Astrocyte of the spinal cord (primary cell): ENCODE measurements at places on chromosomes 7 and 10.

GRCh38 chr7:74561898-74562613, 95.5 kb upstream of the GTF2I start:
- no peak for DNase-seq

DNA sequence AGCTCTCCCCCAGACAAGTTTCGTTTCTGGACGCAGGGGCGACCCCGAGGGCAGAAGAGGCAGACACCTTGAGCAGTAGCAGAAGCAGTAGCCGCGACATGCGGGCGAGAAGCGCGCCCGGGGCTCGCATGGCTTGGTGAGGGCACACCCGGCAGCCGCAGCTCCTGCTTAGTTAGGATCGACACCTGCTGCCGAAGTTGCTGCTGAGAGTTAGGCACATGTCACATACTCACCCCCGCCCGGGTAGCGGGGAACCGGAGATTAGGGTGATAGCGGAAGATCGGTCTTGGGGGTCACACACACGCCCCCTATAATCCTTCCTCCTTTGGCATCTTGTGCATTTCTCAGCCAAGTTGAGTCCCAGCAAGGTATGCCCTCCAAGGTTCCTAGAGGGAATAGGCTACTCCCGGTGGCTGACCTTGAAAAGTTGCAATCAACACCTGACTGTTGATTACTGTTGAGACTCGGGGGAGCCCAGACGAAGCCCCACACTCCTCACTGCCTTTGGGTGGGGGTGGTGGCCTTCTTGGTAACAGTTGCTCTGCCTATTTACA, 668 bp downstream of the GPR37 start:
- no peak for DNase-seq

DNA sequence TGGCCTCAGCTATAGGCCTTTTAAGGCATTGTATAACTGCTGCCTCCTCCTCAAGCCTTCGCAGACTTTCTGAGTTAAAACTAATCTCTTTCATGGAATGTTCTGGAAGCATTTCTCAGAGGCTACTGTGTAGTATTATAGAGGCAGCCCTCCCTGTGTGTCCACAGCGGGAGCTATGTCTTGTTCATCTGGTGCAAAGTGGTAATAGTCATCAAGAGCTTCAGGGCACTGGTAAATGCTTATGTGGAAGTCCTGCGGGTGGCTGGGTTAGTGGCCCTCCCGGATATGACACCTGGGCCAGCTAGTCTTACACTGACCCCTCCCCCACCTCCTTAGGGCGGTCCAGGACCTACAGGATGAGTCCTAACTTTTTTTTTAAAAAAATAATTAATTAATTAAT, 2.2 kb upstream of the ABHD11 start:
- no peak for DNase-seq

DNA sequence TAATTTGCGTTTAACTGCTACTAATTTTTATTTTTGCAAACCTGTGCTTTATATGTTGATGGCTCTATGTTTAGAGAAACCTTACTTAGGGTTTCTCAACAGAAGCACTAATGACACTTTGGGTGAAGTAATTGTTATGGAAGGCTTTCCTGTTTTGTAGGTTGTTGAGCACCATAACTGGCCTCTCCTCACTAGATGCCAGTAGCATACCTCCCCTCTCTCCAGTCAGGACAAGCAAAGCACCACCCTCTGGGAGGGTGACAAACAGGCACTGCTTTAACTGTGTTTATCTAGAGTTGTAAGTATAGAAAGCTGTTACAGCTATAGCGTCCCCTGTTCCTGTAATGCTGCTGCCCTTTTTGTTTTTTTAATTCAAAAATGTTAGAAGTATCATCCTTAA, 60.9 kb downstream of the WAC start:
- DNase-seq: no peak

DNA sequence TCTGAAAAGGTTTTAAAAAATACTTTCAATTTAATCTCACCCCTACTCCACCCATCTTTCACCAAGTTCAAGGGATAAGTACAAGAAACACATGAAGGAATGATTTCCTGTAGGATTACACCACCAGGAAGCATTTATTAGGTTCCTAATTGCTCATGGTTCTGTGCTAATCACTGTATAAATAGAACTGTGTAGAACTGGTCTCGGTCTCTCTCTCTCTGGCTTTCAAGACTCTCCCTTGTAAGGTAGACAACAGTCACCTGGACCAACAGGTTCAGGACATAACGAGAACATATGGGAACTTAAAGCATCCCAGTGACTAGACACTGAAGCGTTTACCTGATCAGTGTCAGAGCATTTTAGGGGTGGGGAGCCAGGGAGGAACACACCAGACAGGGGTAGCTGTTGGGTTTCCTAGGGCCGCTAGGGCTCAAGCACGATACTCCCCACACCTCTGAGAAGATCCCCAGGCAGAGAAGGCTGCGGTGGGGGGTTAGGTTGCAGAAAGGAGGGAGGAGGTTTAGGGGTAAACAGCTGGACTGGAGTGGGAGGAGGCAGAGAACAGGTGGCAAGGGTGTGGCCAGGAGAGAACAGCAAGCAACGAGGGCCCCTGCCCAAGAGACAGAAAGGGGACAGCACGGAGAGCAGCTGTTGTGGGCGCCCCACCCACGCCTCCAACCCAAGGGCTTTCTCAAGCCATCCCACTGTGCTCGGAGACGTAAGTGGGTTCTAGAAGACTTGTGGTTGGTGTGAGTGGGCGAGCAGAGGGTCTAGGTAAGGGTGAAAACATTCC, 52.5 kb upstream of the USP6NL start:
- no peak for DNase-seq

DNA sequence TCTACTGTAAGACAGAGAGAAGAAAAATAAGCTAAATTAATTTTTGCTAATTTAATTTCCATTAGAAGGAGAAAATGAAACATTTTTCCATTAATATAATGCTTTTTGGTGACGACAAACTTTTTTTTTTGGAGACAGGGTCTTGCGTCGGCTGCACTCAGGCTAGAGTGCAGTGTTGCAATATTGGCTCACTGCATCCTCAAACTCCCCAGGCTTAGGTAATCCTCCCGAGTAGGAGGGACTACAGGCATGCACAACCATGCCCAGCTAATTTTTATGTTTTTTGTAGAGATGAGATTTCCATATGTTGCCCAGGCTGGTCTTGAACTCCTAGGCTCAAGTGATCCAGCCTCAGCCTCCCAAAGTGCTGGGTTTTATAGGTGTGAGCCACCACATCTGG, 229.8 kb upstream of the LRRN3 start:
- DNase-seq: no peak

DNA sequence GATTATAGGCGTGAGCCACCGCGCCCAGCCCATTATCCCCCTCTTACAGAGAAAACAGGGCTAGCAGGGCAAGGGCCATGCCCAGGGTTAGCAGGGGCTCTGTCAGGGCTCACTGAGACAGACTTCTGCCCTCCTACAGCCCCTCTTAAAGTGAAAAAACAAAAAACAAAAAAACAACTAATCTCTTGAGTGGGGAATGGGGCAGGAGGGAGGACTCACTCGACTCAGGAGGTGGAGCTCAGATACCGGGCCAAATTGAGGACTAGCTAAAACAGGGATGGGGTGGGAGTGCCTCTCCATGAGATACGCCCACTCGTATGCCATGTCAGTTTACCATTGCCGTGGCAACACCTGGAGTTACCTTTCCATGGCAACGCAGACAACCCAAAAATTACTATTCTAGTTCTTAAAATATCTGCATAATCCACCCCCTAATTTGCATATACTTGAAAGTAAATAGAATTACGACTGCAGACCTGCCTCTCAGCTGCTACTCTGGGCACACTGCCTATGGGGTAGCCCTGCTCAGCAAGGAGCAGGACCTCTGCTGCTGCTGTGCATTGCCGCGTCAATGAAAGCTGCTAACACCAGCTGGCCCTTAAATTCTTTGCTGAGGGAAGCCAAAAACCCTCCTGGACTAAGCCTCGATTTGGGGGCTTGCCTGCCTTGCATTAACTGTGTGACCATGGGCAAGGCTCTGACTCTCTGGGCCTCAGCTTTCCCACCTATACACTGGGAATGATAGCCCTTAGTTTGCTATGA, 13.4 kb downstream of the SSC4D start:
- no peak for DNase-seq

DNA sequence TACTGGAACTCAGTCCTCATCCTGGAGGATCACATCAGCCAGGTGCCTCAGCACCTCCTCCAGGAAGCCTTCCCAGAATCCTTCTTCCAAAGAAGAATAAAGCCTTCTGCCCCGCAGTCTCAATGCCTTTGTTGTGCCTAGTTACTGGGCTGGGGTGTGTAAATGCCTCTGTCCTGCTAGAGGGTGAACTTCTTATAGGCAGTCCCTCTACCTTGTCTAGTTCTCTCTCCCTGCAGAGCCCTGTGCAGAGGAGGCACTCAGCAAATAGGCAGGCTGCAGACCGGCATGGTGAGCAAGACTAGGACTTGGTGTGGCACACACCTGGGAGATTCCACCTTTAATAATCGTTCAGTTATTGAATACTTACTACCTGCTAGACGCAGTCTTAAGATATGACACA, 104.7 kb upstream of the PCBD1 start:
- DNase-seq: no peak

GRCh38 chr10:68435803-68436202, 28.7 kb upstream of the RUFY2 start:
- DNase-seq: no peak

GRCh38 chr10:33038672-33039071, 80.6 kb upstream of the ITGB1 start:
- no peak for DNase-seq

GRCh38 chr10:26365681-26366358, 72.3 kb upstream of the APBB1IP start:
- no peak for DNase-seq

- no peak for DNase-seq
Observed at GRCh38 chr7:137798073-137798763, 48.6 kb downstream of the DGKI start.

DNA sequence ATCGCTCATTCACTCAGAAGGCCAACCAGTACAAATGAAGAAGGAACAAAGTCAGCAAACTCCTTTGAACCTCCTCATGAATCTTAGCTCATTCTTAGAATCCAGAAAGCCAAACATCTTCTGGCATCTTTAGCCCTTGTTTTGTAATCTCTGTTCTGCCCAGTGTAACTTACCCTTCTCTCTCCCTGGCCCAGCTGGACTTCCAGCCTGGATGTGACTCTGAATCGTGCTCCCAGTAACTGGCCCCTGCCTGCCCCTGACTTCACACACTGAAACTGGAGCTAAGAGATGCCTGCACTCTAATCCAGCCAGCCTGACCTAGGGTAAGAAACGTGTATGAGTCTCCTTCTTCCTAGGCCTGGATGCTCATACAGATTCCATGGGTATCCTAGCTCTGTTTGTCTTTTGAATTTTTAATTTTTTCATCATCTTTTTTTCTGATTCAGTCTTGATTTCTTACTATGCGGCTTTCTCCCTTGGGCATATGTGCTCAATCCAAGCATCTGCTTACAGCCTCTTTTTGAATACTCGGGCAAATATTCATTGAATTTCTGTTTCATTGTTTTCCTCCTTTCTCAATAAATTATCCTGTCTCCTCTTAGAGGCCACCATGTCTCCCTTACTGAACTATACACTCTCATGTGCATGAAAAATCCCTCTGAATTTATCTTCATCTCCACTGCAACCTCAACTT, 845.6 kb upstream of the AUTS2 start:
- no peak for DNase-seq

GRCh38 chr10:71747551-71748523, 25.5 kb downstream of the VSIR start:
- no peak for DNase-seq

DNA sequence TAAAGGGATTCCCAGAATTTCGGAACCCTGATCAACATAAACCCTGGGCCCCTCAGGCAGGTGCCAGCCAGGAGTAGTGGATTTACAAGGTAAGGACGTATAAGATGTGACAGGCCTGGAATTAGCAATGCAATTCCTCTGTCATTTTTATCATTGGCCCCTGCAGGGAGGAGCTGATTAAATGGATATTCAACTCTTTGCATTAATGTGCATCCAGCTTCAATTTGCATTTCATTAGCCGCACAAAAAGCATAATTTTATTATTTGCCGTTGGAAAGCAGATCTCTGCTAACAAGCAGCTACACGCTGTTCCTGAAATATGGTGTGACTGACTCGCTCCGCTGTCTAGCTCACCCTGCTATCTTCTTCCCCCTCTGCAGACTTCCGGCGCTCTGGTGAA, 195.8 kb downstream of the RPS24 start:
- no peak for DNase-seq

DNA sequence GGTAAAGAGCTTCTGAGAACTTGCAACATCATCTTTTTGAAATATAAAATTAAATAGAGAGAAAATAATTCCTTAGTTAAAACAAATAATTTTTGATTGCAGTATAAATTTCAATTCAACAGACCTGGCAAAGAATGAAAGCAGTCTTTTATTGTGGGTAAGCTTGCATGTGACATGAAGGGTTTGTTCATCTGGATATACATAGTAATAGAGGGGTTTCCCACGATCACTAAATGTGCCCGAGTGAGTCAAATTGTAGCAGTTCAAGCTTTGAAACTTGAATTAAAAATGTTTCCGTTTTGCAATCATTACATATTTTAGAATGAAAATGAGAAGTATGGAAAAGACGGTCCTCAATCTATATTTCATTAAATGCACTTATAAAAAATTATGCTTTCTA, 658.4 kb upstream of the MBL2 start:
- DNase-seq: no peak

DNA sequence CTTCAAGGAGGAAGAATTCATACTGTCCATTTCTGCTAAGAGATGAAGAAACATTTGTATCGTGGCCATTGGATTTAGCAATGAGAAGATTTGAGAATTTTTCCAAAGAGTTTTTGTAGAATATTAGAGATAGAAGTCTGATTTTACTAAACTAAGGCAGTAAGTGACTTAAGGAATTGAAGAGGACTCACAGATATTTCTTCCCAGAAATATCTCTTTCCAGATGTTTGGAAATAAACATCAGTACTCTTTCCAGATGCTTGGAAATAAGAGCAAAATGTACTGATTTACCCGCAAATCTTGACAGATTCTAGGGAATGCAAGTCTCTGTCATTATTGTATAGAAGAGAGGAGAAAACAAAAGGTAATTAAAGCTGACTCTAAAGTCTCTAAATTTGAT, 91.3 kb downstream of the IMMP2L start:
- no peak for DNase-seq

- DNase-seq: no peak
Observed at GRCh38 chr10:47130491-47130890, 169.5 kb upstream of the GDF10 start.

GRCh38 chr10:92756201-92757065, 66.7 kb downstream of the HHEX start:
- no peak for DNase-seq

GRCh38 chr10:93445097-93445960, 36.8 kb downstream of the MYOF start:
- peak; percentile 99 for DNase-seq

GRCh38 chr7:131173145-131173890, 154.4 kb upstream of the MKLN1 start:
- peak; percentile 35 for DNase-seq

GRCh38 chr7:98420966-98421612, 20.2 kb upstream of the BAIAP2L1 start:
- DNase-seq: peak; percentile 22

- no peak for DNase-seq
Observed at GRCh38 chr7:12809476-12809875, 122.0 kb downstream of the ARL4A start.

GRCh38 chr7:17600340-17600752, 301.9 kb downstream of the AHR start:
- peak; percentile 95 for DNase-seq

GRCh38 chr10:12730809-12731519, 270.5 kb downstream of the CCDC3 start:
- no peak for DNase-seq
